Karpas-422 (cell line): ENCODE measurements at places on chromosomes 7 and 10. TPM values are rescaled to one million over a fixed set of nuclear protein-coding genes. Genes with fewer than 3 reads are reported as not detected.

Gene MTPN
- 60.5 and 140 TPM in 2 replicates for total RNA-seq

Gene GRID1
- 0.07 and 0.18 TPM in 2 replicates for total RNA-seq

Gene GRID2IP
- total RNA-seq = not detected in 2 replicates

Gene PPP1R3A
- not detected in 2 replicates for total RNA-seq

GRCh38 chr10:11787846-11788245, 35.3 kb upstream of the PROSER2 start:
- no peaks in the 10 kb centered on the region for H3K27me3 ChIP-seq
- no peak overlapping the region for H3K27ac ChIP-seq
- H3K4me3 ChIP-seq = no peak overlapping the region
- H3K4me1 ChIP-seq = no peaks in the 10 kb centered on the region
- DNase-seq = no peak
- no peaks in the 10 kb centered on the region for H3K36me3 ChIP-seq

DNA sequence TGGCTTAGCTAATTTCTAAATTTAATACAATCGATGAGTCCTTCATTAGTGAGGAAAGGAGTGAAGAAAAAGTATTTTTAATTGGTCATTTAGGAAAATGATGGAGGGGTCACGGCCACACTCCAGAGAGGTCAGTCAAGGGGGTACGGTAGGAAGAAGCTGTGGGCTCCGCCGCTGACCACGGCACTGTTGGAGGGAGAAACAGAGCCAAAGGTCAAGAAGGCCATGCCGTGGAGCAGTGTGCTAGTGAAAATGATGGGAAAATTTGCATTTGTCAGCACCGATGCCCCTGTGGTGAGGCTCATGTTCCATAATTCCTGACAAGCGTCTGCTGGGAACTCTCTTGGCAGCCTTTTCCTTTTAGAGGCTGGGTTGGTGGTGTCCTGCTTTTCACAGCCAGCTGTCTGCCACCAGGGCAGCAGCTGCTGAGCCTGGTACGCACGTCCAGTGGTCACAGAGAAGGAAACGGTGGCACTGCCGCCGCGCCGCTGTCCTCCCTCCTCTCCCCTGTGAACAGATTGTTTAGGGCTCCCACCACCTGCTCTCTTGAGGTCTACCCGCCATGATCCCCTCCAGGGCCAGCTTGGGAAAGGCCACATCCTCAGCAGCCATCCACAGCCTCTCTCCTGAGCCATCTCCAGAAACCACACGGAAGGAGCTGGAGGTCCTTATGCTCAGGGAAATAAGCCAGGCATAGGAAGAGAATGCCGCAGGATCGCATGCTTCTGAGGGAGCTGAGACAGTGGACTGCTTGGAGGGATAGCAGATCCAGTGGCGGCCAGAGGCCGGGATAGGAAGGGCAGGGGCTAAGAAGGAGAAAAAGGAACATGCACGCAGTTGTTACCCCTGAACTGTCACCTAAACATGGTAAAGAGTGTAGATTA, 263.7 kb upstream of the PPP2R2D start:
- H3K36me3 ChIP-seq = no peaks in the 10 kb centered on the region
- no peak overlapping the region for H3K27ac ChIP-seq
- no peak overlapping the region for H3K4me3 ChIP-seq
- no peak for DNase-seq
- H3K27me3 ChIP-seq = no peaks in the 10 kb centered on the region
- no peaks in the 10 kb centered on the region for H3K4me1 ChIP-seq

GRCh38 chr10:2282202-2282601, 544.9 kb upstream of the ADARB2 start:
- no peak overlapping the region for H3K27ac ChIP-seq
- H3K36me3 ChIP-seq = no peaks in the 10 kb centered on the region
- H3K27me3 ChIP-seq = no peaks in the 10 kb centered on the region

DNA sequence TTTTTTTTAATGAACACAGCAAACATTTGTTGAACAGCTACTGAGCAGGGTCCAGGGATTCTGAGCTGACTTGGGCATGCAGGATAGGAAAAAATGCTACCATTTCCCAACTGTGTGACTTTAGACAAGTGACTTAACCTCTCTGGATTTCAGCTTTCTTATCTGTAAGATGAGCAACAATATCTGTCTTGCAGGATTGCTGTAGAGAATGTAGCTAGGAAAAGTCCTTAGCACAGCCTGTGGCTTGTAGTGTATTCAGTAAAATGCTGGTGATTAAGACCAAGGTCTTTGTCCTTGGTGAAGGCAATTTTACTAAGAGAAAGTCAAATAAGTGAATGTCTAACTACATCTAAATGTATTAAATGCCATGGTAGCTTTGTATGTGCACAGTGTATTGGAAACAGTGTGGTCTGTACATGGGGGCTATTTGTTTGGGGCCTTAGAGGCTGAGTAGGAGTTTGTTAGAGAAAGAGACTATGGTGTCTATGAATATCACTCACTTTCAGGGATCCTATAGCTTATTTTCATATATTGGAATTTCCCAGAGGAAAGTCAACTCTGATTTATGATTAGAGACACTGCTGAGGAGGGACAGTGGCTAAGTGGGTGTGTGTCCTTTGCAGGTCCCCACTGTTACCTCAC, 118.9 kb downstream of the CDH23 start:
- no peak overlapping the region for H3K4me3 ChIP-seq
- no peaks in the 10 kb centered on the region for H3K27me3 ChIP-seq
- no peak for DNase-seq
- no peak overlapping the region for H3K27ac ChIP-seq

DNA sequence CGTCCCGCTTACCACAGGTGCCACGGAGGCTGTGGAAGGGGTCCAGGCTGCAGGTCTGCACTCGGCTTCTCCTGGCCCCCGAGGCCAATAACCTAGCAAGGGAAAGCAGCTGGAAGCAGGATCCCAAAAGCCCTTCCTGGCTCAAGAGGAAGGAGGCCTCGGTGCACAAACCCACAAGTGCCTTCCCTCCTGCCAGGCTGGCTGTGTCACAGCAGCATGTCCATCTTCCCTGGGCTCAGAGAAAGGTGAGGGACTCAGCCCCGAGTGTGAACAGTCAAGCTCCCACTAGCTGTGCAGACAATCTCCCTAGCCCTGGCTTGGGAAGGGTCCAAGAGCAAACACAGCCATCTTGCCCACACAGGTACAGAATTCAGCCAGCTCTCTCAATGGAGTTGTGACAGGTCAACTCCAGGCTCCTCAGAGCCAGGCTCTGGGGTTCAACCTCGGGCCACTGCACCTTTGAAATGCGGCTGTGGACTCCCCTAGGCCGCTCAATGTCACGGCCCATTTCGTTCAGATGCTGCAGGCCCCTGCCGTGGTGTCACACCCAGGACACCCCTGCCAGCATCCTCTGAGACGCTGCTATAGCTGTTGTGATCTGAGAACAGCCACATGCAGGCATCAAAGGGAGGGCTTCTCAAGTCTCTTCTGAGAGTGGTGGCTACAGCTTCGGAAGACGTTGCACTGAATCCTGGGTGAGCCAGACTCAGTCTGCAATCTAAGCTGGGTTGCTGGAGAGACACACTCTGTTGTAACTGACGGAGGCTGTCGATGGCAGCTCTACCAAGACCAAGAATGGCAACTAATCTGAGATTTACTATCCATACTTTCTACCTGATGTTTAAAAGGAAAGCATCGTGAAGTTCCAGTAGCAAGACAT, 137.9 kb downstream of the DIP2C start:
- H3K36me3 ChIP-seq = no peaks in the 10 kb centered on the region
- H3K27me3 ChIP-seq = no peaks in the 10 kb centered on the region
- no peak overlapping the region for H3K4me3 ChIP-seq
- no peak for DNase-seq

DNA sequence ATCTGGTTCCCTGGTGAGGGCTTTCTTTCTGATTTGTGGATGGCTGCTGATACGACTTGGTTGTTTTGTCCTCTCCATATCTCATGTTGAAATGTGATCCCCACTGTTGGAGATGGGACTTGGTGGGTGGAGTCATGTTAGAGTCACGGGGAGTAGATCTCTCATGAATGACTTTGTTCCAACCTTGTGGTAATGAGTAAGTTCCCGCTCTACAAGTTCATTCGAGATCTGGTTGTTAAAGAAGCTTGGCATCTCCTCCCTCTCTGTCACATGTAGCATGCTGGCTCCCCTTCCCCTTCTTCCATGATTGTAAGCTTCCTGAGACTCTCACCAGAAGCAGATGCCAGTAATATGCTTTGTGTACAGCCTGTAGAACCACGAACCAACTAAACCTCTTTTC, 37.1 kb upstream of the NXPH1 start:
- H3K4me3 ChIP-seq = no peak overlapping the region
- no peak for DNase-seq
- H3K36me3 ChIP-seq = no peaks in the 10 kb centered on the region
- H3K27ac ChIP-seq = no peak overlapping the region
- H3K4me1 ChIP-seq = no peaks in the 10 kb centered on the region

Gene WASHC2A
- total RNA-seq = 24.8 and 29.3 TPM in 2 replicates

DNA sequence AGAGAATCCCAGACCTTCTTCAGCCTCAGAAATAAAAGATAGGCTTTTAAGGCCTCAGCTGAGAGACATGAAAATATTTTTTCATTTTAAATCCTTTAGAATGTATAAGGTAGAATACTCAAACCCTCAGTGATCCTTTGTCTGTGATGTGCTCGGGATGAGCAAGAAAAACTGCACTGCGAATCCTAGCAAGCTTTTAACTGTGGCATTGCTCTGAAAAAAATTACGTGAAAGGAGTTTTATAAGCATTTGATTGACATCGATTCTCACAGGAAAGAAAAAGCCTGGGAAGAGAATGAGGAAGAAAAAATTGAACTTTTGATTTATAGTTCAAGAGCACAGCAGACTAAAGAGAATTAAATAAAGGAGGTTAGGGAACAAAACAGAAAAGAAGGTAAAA, 120.0 kb downstream of the TMEM168 start:
- H3K36me3 ChIP-seq = no peaks in the 10 kb centered on the region
- H3K4me3 ChIP-seq = no peak overlapping the region
- no peak for DNase-seq
- no peaks in the 10 kb centered on the region for H3K4me1 ChIP-seq
- H3K27me3 ChIP-seq = no peaks in the 10 kb centered on the region

Gene FAM131B
- 0.11 TPM in 1 of 2 replicates, not detected in the other for total RNA-seq

DNA sequence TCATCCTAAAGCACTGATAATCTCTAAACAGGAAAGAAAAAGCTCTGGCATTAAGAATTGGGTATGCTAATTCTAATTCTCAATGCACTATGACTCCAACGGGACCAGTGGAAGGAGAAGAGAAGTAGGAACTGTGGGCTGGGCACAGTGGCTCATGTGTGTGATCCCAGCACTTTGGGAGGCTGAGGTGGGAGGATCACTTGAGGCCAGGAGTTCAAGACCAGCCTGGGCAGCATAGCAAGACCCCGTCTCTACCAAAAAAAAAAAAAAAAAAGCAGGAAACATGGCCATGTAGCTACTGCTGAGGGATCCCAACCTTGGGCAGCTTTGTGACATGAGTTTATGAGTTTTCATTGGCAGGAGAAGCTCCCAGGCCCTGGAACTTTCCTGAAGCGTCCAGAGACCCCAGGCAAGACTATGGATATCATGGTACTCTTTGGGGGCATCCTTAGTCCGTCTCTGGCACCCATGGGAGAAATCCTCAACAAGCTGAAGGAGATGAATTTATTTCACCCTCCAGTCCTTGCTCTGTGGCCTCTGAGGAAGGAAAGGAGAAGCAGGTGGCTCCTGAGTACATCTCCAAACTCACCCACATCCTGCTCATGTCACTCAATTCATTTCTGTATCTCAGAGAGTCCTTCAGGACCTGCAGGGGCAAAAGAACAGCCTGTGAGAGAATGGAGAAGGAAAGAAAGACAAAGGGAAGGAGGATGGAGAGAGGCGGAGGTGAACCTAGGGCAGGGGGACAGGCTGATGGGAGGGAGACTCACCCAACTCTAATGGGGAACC, 99.5 kb downstream of the SPDYE5 start:
- H3K36me3 ChIP-seq = no peaks in the 10 kb centered on the region
- no peaks in the 10 kb centered on the region for H3K27me3 ChIP-seq
- no peak overlapping the region for H3K4me3 ChIP-seq
- DNase-seq = no peak

DNA sequence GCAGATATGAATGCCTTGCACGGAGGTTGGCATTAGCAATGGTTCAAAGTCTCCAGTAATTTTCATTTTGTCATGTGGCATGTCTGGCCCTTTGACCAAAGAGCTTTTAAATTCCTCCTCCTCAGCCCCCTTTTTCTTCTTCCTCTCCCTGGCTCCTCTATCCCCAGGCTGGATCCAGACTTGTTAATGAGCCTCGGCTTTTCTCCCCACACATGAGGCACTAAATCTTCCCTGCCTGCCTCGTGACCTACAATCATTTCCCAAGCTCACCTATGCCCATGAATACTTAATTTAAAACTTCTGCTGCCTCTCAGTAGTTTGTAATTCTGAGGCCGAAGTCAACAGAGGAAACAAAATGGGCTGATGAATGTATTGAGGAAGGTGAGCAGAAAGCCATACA, 23.3 kb upstream of the LRRC4 start:
- H3K27me3 ChIP-seq = no peaks in the 10 kb centered on the region
- no peaks in the 10 kb centered on the region for H3K36me3 ChIP-seq
- H3K4me3 ChIP-seq = no peak overlapping the region
- H3K27ac ChIP-seq = no peak overlapping the region
- H3K4me1 ChIP-seq = peaks cover 35% of the 10 kb centered on the region

DNA sequence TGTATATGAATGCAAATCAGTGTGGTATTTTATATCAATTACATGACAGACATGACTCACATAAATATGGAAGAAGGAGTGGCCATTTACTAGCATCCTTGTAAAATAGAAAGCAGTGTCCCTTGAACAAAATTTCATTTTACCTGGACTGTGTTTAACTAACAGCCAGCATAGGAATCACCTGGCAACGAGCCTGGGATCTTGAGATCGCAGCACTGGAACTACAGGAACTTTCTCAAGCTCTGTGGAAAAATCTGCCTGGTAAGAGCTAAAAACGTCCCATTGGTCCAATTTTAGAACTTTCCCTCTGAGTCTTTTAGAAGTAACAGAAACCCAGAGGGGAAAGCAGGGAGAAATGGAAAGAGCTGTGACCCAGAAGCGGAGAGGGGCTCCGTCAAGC, 68.9 kb upstream of the AMPH start:
- no peaks in the 10 kb centered on the region for H3K4me1 ChIP-seq
- peak; percentile 29 for DNase-seq
- no peaks in the 10 kb centered on the region for H3K27me3 ChIP-seq
- no peaks in the 10 kb centered on the region for H3K36me3 ChIP-seq

GRCh38 chr7:115060095-115060870, 138.4 kb downstream of the MDFIC start:
- H3K27me3 ChIP-seq = no peaks in the 10 kb centered on the region
- DNase-seq = no peak
- H3K4me1 ChIP-seq = no peaks in the 10 kb centered on the region
- H3K27ac ChIP-seq = no peak overlapping the region
- no peaks in the 10 kb centered on the region for H3K36me3 ChIP-seq

- H3K4me3 ChIP-seq = no peak overlapping the region
- H3K4me1 ChIP-seq = peaks cover 46% of the 10 kb centered on the region
- no peaks in the 10 kb centered on the region for H3K27me3 ChIP-seq
- H3K27ac ChIP-seq = peak overlapping the region; percentile 65
- peak; percentile 84 for DNase-seq
- H3K36me3 ChIP-seq = peaks cover 21% of the 10 kb centered on the region; the same call in 1 of the 2 replicates
Observed at GRCh38 chr7:152313831-152314604, 121.8 kb downstream of the KMT2C start.

Gene UNCX
- total RNA-seq = not detected in 2 replicates

Gene TSPAN33
- 11.1 and 21.8 TPM in 2 replicates for total RNA-seq
